ENCODE measurements at places on chromosomes 1 and 21.

- DNase-seq: no peak
Measured at GRCh38 chr1:175888996-175889395, 145.6 kb upstream of the TNR start.

GRCh38 chr1:85984636-85985035 lies 171.9 kb downstream of the COL24A1 start:
- no peak for DNase-seq

GRCh38 chr1:109901141-109901523 lies 9.5 kb upstream of the CSF1 start:
- DNase-seq: no peak

- DNase-seq: no peak
Measured at GRCh38 chr1:154987326-154987725, 4.2 kb downstream of the FLAD1 start.

DNA sequence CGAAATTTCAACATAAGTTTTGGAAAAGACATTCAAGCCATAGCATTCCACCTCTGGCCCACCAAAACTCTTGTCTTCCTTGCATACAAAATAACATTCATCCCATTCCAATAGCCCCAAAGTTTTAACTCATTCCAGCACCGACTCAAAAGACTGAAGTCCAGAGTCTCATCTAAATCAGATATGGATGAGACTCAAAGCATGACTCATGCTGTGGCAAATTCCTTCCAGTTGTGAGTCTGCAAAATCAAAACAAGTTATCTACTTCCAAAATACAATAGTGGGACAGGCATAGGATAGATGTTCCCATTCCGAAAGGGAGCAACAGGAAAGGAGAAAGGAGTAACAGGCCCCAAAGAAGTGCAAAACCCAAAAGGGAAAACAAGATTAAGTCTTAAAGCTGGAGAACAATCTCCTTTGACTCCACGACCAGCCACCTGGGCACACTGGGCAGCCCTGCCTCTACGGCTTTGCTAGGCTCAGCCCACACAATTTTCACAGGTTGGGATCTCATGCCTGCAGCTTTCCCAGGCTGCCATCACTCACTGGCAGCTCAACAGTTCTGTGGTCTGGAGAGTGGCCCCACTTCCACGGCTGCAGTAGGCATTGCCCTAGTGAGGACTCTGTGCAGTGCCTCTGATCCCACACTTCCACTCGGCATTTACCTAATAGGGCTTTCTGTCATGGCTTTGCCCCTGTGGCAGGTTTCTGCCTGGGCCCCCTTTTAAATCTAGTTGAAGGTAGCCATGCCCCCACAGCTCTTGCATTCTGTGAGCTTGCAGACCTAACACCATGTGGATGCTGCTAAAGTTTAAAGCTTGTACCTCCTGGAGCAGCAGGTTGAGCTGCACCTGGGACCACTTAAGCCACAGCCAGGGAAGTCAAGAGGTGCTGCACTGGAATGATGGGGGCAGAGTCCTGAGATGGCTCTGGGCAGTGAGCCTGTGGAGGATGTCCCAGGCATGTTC lies 51.0 kb downstream of the RUNX3 start:
- DNase-seq: no peak

DNA sequence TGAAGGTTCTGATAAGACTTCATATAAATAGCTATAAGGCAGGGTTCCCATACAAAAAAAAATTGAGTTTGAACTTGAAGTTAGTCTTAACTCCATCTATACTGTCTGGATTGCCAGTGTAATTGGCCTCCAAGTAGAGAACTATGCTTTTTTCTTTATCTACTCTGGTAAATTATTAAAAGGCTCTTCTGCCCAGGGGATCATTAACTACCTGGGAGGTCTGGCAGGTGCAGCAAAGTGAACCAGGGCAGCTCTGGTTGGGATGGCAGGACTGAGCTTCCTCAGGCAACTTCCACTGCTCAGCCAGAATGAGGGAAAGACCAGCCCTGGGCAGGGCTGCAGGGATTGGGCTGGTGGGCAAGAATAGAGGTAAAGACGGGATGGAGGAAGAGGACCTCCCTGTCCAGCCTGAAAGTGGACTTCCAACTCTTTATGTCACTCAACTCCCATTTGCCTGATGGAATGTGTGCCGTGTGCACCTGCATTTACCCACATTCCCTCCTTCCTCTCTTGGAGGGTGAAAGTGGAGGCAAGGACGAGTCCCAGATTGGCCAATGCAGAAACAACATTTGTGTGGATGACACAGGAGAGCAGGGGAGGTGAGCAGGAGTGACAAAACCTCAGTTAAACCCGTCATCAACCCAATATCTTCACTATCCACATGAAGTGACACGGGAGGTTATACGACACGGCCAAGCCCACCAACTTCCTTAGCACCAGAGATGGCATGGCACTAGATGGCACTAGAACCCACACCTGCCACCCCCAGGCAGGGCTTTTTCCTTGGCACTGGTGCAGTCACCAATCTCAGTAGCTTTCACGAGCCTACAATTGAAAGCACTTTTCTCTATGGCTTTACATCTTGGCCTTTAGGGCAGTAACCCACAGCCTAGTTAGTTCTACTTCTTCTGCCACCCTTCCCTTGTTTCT lies 25.2 kb downstream of the CCN1 start:
- no peak for DNase-seq

GRCh38 chr21:46226920-46227599 lies 1.5 kb downstream of the LSS start:
- DNase-seq: no peak

- peak; percentile 59 for DNase-seq
Measured at GRCh38 chr1:200979574-200980451, 43.7 kb downstream of the KIF21B start.

GRCh38 chr21:14952916-14953315 lies 111.9 kb downstream of the NRIP1 start:
- DNase-seq: no peak

DNA sequence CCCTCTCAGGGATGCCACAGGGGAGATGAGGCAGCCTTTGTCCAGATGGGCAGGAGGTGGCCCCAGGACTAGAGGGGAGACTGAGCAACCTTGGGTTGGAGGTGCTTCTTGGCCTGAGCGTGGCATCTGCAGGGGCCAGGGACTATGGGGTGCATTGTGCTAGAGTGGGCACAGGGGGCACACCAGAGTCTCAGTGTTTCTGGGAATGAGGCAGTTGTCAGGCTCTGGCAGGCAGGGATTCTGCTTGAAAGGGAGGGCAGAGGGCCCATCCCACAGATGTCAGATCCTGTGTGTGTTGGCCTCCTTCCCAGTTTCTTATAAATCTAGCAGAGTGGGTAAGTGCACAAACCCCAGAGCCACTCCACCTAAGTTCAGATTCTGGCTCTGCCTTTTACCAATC lies 13.7 kb downstream of the LGR6 start:
- no peak for DNase-seq

DNA sequence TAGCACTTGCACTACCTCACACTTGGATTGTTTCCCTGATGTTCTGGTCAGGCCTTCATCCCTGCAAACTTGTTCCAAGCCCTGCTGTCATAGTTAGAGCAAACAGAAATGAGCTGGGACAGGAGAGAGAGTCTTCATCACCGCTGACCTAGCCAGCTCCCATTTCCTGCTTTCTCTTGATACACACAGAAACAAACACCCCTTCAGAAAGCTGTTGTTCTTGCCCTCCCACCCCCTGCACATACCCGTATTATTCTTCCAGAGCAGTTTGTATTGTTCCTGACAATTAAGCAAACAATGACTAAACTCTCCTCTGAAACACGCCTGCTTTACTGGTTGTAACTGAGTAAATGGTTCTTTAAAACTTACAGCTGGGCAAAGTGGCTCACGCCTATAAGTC lies 2.9 kb upstream of the SYT2 start:
- no peak for DNase-seq

DNA sequence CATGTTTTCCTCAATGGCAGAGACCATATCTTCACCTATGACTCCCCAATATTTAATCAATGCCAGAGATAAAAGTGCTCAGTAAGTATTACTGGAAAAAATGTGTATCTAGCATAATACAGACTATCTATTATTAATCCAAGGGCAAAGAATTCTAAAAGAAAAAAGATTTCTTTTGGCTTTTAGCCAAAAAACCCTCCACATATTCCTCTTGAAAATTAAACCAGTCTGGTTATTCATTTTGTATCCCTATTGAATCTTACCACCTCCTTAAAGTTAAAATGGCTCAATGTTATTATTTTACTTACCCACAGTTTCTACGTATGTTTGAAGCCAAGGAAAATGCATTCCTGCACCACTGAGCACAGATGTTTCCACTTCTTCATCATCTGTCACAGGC lies 1.6 kb downstream of the TAF1A start:
- no peak for DNase-seq

GRCh38 chr1:111739925-111740765 lies 950 bp upstream of the INKA2 start:
- no peak for DNase-seq

DNA sequence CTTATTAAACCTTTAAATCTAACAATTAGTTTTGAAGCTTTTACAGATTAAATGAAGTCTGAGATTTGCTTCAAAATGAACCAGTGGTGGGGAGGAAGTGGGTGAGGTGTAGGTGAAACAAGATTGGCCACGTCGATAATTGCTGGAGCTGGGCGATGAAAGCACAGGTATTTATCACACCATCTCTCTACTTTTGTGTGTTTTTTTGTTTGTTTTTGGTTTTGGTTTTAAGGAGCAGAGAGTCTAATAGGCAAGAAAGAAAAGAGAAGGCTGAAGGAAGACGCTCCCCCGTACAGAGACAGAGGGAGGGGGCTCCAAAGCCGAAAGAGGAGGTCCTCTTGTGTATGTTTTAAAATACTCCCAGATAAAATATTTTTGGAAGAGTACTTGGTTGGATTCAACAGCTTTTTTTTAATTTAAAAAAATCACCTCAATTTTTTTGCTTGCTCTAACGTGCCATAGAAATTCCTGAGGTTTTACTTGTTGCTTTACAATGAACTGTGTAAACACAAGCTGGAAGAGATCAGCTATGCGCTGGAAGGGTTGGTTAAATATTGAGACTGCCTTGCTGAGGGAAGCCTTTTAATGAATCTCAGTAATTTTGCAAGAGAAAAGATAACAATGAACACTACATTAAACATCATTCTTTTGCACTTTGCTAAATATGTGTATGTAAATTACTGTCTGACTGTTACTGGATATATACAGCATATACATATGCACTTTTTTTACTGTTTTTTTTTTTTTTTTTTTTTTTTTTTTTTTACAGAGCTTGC lies 6.7 kb upstream of the LGALS8 start:
- DNase-seq: no peak

DNA sequence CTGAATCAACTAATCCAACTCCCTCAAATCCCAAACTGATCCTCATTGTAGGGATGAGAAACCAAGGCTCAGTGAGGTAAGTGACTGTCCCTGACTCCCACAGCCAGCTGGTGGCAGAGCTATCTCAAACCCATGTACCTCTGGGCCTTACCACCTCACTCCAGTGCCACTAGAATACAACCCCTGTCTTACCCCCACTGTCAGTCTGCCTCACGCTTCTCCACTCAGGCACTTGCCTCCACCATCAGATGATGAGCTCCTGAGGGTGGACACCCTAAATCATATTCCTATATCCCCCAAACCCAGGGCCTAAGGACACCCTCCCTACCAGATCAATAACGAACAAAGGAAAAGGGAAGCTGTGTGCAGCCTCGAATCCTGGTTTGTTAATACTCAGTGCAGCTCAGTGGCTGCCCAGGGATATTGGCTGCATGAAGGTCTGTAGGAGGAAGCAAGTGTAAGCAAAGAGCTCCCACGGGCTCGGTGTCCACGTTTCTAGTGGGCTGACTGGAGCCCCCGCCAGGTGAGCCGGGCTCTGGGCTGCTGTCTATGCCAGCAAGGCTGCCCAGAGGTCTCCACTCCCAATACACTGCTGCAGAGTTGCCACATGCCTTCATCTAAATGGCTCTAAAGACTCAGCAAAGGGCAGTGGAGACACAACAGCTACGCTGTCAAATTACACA lies 533.4 kb downstream of the MATN1 start:
- DNase-seq: no peak

- no peak for DNase-seq
Measured at GRCh38 chr1:9691108-9691445, 39.5 kb downstream of the PIK3CD start.

DNA sequence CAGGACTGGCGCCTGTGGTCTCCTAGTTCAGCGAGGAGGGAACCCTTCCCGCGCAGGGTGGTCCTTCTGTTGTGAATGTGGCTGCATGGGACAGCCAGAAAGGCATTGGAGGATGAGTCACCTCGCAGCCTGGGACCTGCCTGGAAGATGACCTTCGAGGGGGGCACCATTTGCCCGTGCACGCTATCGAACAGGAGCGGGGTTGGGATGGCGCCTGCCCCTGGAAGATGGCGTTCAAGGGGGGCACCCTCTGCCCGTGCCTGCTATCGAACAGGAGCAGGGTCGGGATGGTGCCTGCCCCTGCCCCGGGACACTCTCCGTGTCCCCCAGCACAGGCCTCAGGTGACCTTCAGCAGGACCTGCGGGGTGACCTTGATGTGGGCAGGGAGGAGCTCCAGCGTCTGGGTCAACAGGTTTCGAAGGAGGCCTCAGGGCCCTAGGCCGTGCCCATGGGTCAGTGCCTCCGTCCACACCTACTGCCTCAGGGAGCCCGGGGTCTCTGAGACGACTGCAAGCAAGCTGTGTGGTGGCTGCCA lies 1.7 kb upstream of the ACTRT2 start:
- DNase-seq: no peak

GRCh38 chr1:55822891-55823290 lies 607.7 kb upstream of the USP24 start:
- DNase-seq: no peak

- DNase-seq: no peak
Measured at GRCh38 chr1:91712981-91713841, 172.7 kb downstream of the TGFBR3 start.

GRCh38 chr1:37717631-37718030 lies 25.3 kb downstream of the CDCA8 start:
- no peak for DNase-seq

DNA sequence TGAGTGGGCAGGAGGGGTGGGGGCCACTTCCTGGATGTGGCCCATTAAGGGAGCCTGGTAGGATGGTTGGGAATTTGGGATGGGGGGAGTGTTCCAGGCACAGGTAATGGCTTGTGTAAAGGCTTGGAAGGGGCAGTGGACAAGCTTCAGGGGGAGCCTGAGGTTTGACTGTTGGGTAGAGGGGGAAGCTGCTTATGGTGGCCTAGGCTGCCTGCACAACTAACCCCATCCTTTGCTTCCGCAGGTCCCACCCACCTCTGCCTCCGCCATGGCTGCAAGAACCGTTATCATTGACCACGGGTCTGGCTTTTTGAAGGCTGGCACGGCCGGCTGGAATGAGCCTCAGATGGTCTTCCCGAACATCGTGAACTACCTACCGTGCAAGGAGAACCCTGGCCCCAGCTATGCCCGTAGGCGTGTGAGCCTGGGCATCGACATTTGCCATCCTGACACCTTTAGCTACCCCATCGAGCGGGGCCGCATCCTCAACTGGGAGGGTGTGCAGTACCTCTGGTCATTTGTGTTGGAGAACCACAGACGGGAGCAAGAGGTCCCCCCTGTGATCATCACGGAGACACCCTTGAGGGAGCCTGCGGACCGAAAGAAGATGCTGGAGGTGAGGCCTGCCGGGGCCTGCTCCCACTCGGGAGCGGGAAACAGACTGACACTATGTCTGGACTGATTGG lies 67.8 kb downstream of the ACTL8 start:
- DNase-seq: no peak

- DNase-seq: no peak
Measured at GRCh38 chr1:223788746-223789415, 56.9 kb downstream of the TP53BP2 start.

- no peak for DNase-seq
Measured at GRCh38 chr1:178958491-178958890, 67.2 kb upstream of the FAM20B start.

- no peak for DNase-seq
Measured at GRCh38 chr1:94036730-94037129, 84.2 kb downstream of the ABCA4 start.
